ENCODE measurements at places on chromosomes 12 and 14.

DNA sequence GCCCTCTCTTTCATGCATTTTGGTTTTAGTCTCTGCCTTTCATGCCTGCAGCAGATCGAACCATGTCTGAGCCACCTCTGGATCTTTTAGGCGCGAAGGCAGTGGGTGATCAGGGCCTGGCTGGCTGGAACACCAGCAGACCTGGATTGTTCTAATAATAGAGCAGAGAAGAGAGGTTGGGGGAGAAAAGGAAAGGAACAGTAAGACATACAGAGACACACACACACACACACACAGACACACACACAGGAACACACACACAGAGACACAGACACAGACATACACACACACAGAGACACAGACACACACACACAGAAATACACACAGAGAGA lies 38.2 kb downstream of the SERPINA3 start:
- DNase-seq = no peak

DNA sequence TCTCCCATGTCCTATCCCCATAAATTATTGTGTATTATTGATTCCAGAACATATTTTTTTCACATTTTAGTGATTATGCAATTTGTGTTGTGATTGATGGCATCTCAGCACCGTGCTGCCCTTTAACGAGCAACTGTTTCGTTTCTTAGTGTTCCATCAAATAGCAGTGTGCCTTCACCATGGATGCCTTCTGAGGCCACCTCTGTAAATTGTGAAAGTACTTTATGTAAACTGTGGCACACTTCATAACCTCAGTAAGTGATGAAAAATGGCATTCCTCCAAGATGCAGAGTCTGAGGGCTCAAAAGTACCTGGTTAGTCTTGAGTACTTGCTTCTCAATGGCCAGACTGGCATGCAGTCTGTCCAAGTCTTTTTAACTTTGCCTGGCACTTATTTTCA lies 8.2 kb downstream of the CHST11 start:
- no peak for DNase-seq

GRCh38 chr12:24233519-24234246 lies 284.2 kb upstream of the SOX5 start:
- no peak for DNase-seq

DNA sequence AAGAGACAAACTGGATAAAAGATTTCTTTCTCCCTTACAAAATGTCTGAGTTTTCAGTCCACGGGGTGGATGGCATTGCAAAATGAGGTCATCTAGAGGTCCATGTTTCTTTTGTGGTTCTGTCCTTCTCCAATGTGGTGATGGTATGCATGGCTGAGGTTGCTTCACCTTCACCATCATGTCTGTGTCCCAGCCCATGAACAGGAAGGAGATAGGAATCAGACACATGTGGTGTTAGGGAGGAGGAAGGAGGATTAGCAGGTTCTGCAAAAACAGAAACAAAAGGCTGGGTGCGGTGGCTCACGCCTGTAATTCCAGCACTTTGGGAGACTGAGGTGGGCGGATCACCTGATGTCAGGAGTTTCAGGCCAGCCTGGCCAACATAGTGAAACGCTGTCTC lies 11.0 kb upstream of the AEBP2 start:
- peak; percentile 51 for DNase-seq

- DNase-seq = peak; percentile 60
These were observed 44.5 kb downstream of the SLC38A6 start for GRCh38 chr14:61025251-61026223.

- DNase-seq = no peak
These were observed 1.1 kb downstream of the TTC8 start for GRCh38 chr14:88825503-88825902.

DNA sequence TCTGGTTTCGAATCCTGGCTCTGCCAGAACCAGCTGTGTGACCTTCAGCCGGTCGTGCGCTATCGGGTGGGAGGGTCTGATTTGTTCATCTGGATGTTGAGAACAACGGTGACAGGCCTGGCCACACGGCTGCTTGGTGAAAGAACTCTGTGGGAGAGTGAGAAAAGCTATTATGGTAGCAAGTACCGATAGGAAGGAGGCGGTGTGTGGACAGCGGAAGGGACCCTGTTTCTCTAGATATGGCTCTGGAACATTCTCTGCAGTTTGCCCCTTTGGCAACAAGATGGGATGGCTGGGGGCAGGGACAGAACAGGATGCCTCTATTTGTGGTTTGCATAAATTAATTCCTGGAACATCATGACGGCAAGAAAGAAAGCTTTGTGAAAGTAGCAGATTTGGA lies 347.3 kb downstream of the AACS start:
- no peak for DNase-seq

DNA sequence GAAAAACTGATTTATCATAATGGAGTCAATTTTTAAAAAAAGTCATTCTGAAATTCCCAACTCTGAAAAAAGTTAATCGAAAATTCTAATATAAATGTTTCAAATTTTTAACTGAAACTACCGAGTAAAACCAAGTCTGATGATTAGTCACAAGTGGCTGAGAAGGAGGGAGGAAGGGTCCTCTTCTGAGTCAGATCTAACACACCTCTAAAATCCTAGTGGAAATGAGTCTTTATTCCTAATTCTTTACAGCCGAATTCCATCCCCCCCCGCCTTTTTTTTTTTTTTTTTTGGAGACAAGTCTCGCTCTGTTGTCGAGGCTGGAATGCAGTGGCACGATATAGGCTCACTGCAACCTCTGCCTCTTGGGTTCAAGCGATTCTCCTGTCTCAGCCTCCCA lies 37.9 kb downstream of the RAD9B start:
- DNase-seq = no peak

- no peak for DNase-seq
These were observed 2.1 kb downstream of the VRTN start for GRCh38 chr14:74350211-74350927.

DNA sequence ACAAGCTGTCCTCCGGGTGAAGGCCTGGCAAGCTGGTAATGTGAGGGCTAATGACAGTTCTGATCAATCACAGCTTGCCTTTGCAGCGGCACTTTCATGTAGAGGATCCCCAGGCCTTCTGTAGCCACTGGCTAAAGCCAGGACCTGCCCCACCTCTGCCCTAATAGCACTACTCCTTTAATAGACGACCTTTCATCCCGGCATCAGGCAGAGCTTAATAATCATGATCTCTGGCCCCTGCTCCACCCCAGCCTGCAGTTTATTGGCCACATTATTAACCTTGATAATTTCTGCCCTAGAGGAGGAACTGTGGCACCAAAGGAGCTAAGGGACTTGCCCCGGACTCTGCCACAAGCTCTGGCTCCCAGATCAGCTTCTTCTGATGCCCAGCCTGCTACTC lies 142.3 kb upstream of the TBX3 start:
- no peak for DNase-seq

GRCh38 chr12:105378911-105379310 lies 48.4 kb downstream of the C12orf75 start:
- DNase-seq = no peak

GRCh38 chr12:93090731-93091172 lies 161.7 kb upstream of the EEA1 start:
- DNase-seq = no peak

GRCh38 chr12:107310621-107311020 lies 217.3 kb upstream of the CRY1 start:
- no peak for DNase-seq

GRCh38 chr12:19412844-19413243 lies 26.4 kb upstream of the AEBP2 start:
- no peak for DNase-seq

GRCh38 chr14:64715146-64715627 lies 11.0 kb downstream of the PLEKHG3 start:
- DNase-seq = no peak

DNA sequence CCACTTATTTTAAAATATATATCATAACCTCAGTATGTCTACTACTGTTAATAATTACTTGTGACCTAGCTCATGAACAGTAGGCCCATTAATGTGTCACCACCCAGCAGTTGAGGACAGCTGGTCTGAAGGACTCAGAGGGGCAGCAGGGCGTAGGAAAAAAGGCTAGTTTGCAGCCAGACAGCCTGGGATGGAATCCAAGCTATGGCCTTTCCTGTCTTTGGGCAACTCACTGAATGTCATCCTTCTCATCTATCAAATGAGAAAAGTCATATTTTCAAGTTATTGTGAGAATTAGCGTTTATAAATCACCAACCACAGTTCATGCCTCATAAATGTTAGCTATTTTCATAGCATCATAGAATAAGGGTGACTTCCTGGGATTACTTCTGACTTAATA lies 12.3 kb downstream of the DENND5B start:
- no peak for DNase-seq

DNA sequence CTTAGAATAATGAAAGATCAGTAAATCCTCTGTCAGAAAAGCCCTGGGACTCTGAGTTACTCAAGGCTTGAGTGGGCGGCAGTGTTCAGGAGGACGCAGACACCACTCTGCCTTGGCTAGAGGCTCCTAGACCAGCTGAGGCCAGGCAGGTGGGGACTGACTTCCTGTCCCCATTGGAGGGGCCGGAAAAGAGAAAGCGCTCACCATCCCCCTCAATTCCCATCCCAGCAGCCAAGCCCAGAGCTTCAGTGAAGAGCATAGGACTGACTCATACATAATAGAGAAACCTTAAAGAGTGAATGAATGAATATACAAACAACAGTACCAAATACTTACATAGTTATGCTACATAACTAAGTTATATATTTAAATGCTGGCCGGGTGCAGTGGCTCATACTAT lies 62.0 kb downstream of the PLEKHG7 start:
- DNase-seq = no peak

GRCh38 chr14:41749429-41749828 lies 142.8 kb downstream of the LRFN5 start:
- peak; percentile 19 for DNase-seq

GRCh38 chr12:132551641-132552031 lies 58.7 kb downstream of the LRCOL1 start:
- DNase-seq = no peak

DNA sequence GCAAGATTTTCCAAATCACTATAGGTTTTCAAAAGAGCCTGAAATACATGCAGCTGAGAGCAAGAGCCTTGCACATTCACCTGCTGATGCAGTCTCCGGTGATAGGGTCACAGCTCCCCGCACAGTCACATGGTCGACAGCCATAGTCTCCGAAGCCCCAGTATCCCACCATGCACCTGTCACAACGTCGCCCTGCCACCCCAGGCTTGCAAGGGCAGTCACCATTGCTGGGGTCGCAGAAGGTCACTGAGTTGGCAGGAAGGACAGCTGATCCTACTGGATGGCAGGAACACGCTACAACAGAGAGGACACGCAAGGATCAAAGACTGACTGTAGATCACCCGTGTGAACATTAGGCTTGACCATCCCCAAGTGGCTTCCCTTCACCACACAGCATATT lies 107.1 kb downstream of the NTN4 start:
- DNase-seq = no peak

- peak; percentile 9 for DNase-seq
These were observed 31.3 kb upstream of the VSX2 start for GRCh38 chr14:74207943-74208342.

GRCh38 chr14:41873686-41874317 lies 267.1 kb downstream of the LRFN5 start:
- DNase-seq = no peak

DNA sequence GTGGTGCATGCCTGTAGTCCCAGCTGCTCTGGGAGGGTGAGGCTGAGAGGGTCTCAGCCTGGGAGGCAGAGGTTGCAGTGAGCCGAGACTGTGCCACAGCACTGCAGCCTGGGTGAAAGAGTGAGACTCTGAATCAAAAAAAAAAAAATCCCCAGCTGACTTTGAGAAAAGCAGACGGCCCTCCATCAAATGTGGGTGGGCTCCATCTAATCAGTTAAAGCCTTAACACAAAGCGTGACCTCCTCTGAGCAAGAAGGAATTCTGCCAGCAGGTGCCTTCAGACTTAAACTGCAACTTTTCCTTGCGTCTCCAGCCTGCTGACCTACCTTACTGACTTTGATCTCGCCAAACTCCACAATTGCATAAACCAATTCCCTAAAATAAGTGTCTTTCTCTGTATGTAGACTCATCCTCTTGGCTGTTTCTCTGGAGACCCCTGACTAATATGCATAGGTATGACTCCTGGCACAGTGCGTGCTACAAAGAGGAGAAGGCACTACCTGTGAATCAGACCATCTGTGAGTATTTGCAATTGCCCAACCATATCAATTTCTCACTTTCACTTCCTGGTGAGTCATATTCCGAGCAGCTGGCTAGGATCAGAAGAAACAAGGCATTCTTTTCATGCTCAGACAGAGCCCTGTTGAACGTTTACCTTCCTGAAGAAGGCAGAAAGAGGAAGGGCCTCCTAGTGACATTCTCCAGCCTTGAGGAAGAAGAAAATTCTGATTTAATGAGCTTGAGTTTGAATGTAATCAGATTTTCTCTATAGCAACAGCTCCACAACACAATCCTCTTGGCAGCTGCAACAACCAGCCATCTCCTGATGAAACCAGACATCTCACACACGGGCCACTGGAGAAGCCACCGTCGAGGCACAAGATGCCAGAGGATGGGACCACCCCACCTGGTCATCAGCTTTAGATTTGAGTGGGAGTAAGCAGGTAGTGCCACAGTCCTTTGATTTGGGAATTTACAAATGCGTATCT lies 54.3 kb downstream of the CLMN start:
- DNase-seq = peak; percentile 98

GRCh38 chr12:6394398-6394797 lies 10.4 kb downstream of the LTBR start:
- no peak for DNase-seq

GRCh38 chr14:54381821-54382220 lies 15.0 kb upstream of the CDKN3 start:
- DNase-seq = no peak

DNA sequence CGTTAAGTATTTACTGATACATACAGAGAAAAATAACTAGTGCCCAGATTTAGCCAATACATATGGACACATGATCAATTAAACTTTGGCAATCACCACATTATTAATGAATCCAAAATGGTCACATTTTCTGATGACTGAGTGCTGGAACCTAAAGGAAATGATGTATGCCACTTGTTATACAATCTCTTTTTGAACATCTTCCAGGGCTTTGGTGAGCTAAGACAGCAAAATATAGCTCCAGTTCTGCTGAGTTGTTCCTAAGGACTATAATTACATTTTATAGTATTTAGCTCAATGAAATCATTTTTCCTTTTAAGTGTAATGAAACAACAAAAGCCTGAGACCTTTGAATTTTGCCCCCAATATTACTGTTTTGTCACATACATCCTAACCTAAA lies 329.1 kb upstream of the ATP2B1 start:
- DNase-seq = no peak

- DNase-seq = no peak
These were observed 63.6 kb upstream of the ARID2 start for GRCh38 chr12:45665941-45666340.
